ENCODE measurements at places on chromosomes 4 and X. TPM values are rescaled to one million over a fixed set of nuclear protein-coding genes. Genes with fewer than 3 reads are reported as not detected.

TCP11X2 gene
- total RNA-seq = not detected

SLIT2 gene
- total RNA-seq = 36.9 TPM

UCHL1 gene
- 107 TPM for total RNA-seq

AMTN gene
- 1.1 TPM for total RNA-seq

FGG gene
- total RNA-seq = not detected

PAGE1 gene
- total RNA-seq = not detected

HMGN5 gene
- total RNA-seq = not detected

CT45A10 gene
- not detected for total RNA-seq

CCKAR gene
- not detected for total RNA-seq

TLL1 gene
- 0.08 TPM for total RNA-seq

STAG2 gene
- 62.2 TPM for total RNA-seq

CFP gene
- 0.15 TPM for total RNA-seq

SASH3 gene
- not detected for total RNA-seq

MAGEC3 gene
- total RNA-seq = not detected

GLOD5 gene
- total RNA-seq = not detected

SRPX2 gene
- total RNA-seq = 70.9 TPM
